ENCODE measurements at places on chromosomes 5 and 9.

- no peak for DNase-seq
Measured at GRCh38 chr9:131402738-131403492, 9.0 kb downstream of the PRRC2B start.

DNA sequence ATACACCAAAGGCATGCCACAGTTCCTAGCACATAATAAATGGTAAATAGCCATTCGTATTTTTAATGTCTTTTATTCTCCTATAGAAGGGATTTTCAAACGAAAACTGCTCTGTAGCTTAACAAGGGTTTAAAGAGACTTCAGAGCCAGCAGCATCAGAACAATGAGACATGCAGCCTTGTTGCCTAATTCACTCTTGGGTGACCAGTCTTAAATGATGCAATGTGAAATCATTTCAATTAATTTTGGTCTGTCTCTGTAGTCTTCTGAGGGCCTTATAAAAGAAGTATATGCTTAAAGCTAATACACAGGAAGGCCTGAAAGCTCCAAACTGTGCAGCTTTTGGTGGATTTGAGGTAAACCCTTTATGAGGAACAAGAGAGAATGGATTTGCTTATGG is 888.8 kb upstream of the WWC1 start:
- no peak for DNase-seq

- no peak for DNase-seq
Measured at GRCh38 chr5:98933445-98934072, 4.8 kb upstream of the CHD1 start.

DNA sequence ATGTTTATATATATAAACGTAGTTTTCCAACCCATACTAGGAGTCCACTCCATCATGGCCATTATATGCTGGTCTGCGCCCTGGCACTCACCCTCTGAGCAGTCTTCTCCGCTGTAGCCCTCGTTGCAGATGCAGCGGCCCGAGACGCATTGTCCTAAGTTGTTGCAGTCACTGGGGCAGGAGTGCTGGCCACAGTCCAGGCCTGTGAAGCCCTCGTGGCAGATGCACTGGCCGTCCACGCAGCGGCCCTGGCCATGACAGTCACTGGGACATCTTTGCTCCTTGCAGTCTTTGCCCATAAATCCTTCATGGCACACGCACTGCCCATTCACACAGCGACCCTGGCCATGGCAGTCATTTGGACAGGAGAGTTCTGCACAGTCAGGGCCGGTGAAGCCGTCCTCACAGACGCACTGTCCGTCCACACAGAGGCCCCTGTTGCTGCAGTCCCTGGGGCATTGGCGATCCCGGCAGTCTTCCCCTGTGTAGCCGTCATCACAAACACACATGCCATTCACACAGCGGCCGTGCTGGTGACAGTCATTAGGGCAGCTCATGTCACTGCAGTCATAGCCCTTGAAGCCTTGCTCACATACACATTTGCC is 32.1 kb downstream of the TNC start:
- no peak for DNase-seq

Data from T-helper 2 cell treated with Interferon-gamma antibody and Interleukin-4, amounts not matched to agents 5 μg/mL and 100 μg/mL, for 36 hours (primary cell).